ENCODE measurements at places on chromosomes 2 and 18. TPM values are rescaled to one million over a fixed set of nuclear protein-coding genes. Genes with fewer than 3 reads are reported as not detected.
A peak's percentile ranks its signal among the peaks of the same experiment; 100 is the strongest.

DNA sequence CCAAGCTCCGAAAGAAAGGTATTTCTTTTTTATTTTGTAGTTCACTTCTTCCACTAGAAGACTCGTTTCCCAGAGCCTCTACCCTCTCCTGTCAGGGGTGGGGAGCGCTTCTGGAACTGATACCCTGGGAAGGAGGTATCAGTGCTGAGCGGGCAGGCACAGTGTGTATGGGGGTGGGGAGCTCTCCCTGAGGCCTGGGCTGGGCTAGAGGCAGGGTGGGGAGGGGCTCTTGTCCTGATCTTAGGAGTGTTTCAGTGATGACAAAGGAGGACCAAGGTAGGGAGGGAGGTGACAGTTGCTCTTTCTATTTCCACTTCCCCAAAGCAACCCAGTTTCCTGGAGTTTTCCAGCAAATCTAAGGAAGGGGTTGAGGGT, 65.4 kb downstream of the ARHGAP25 start:
- no peak for DNase-seq

DNA sequence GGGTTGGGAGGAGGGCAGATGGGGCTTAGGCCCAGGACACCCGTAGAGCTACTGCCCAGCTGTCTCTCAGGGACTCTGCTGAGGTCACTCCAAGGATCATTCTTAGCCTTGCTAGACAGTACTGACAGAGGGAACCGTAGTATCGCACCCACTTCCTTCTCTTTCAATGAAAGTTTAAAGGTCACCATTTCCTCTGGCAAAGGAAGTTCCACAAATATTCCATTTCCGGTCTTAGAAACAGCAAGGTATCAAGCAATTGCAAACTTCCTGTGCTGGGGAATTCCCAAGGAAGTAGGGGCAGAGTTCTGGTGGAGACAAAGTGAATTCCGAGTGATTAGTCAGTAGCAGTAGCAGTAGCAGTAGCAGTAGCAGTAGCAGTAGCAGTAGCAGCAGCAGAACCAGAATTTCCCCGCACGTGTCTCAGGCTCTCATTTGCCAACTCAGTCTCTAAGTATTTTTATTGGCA, 24.7 kb downstream of the IL1B start:
- DNase-seq, result peak; percentile 96

- no peak for DNase-seq
These were observed 32.3 kb downstream of the CXCR4 start for GRCh38 chr2:136085453-136086209.

DNA sequence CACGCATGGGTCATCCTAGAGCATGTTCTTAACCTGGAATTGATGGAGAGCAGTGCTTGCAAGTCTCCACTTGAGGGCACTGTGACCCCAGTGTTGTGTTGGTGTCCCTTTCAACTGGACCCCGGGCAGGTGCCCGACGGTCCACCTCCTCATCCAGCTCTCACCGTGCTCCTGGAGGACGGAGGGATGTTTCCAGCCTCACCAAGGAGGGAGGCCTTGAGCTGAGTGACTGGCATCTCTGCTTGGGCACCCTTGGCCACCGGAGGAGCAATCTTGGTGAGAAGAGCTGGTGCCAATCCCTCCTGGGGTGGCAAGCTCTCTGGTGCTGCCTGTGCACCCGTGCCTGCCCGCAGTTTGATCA, 45.4 kb upstream of the ASB18 start:
- DNase-seq, result no peak

- DNase-seq, result no peak
These were observed 502 bp downstream of the MERTK start for GRCh38 chr2:111898703-111899514.

GRCh38 chr2:145157036-145157675, 637.2 kb upstream of the ZEB2 start:
- DNase-seq, result no peak

DNA sequence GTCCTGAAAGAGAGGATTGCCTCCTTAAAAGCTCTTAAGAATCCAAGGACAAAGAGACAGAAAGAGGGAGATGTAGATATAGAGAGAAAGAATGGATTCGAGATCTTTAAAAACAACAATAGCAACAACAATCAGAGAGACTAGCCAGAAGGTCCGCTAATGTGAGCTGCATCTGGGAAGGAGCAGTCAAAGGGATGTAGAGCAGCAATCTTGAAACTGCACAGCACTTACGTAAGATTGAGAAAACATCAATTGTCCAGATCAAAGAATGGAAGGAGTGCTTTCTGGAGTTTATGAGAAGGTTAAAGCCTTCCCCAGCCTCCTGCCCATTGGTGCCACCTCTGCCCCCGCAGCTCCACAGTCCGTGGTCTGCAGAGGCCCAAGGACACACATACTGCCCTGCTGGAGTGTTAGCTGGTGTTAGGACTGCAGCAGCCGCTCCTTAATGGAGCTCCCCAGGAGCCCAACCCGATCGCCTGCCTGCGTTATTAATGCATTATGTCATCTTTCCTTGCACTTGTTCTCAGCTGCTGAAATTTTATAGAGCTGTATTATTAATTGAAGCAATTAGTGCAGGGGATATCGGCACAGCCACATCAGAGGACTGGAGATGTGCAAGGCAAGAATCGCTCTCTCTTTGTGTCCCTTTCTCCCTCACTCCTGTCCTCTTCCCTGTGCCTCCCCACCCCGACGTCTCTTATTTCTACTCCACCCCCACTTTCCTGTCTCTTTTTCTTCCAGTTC, 94.2 kb upstream of the STPG4 start:
- no peak for DNase-seq

DNA sequence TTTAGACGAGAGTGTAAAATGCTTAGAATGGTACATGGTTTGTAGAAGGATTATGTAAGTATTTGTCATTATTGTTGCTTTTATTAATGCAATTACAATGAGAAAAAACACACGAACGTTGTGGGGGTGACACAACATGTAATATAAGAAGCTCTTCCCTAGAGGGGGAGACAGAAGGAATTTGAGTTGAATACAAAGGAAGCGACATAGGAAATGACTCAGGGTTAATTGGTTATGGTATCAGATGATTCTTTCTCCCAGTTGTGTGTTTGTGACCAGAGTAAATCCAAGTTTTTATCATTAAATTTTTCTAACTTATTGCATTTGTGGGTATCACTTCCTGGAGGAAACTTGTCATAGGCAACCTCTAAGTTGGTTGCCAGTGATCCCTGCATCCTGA, 625.6 kb upstream of the CDH2 start:
- DNase-seq, result peak; percentile 47

DNA sequence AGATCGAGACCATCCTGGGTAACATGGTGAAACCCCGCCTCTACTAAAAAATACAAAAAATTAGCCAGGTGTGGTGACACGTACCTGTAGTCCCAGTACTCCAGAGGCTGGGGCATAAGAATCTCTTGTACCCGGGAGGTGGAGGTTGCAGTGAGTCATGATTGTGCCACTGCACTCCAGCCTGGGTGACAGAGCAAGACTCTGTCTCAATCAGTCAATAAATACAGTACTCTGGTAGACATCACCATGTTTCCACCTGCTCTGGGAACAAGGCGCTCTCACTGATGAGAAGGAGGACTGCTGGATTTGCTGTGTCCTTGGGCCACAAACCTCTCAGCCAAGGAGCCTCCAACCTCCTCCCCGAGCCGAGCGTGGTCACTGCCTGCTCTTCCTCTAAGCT, 154.2 kb upstream of the ZNF236 start:
- no peak for DNase-seq

DNA sequence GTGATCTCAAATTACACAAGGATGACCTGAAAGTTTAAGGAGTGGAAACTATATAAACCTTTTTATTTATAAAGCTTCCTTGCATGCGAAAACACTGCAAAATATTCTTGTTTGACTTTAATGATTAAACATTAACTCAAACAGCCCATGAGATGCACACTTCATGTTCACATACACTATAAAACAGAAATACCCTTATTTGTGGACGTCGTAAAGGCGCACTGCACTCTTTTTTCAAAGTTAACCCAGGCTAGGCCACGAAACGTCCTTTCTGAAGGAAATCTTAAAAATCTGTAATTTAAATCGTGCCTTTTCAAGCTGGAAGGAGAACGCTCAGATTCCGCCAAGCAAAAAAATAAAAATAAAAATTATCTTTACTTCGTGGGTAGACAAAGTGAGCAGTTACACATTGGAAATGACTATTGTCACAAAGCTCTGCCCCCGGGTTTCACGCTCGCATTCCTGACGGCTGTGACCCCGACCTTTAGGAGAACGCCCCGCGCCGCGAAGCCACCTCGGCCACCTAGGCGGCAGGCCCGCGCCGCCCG, 728 bp downstream of the FAM168B start:
- DNase-seq, result no peak

DNA sequence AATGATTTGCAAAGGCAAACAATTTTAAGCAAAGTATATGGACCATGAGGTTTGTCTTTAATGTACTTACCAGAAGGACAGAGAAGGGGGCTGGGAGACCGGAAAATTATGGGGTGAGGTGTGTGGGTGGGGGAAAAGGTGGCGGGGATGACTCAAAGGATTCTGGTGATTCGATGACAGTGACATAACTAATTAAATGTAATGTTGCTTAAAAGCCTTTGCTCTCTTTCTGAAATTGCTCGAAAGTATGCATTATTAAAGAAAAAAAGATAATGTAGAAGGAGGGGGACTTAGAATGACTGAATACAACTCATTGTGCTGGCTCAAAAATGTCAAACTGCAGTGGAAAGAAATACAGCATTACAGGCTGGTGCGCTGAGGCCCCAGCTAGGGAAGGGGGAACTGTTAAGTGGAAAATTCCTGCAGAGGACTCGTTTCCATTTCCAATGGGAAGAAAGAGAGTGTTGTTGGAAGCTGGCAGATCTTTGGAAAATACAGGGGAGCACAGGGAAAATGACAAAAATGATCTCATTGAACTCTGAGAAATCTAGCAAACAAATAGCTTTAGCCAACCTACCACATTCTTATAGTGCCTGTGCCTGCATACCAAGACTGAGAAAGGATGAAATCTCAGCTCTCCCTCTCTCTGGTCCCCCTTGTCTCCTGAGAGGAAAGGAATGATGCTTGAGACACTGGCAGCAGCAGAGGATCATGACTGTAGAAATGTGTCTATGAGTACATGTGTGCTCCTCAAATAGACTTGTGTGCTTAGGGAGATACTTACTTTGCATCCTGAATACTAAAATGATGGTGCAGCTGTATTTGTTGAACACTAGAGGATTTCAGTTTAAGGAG, 632.4 kb downstream of the NYAP2 start:
- peak; percentile 44 for DNase-seq

DNA sequence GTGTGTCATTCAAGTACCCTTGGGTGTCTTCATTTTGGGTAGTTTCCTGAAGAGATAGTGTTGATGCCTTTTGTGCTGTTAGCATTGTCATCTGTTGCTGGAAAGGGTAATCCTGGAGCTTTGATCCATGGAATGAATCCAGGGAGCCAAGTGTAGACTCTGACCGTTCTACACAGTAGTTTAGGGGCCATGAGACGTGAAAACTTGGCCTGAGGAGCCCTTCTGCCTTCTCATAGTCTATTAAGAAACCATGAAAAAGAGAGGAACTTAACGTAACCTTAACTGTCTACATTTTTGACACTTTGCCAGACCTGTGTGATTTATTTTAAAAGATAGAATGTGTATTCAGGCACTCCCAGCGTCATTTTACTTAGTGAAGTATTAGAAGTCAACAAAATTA, 194.0 kb downstream of the BABAM2 start:
- DNase-seq, result no peak

The RAX gene
- not detected for total RNA-seq

The CYP27C1 gene
- not detected for total RNA-seq

The ANTXR1 gene
- 29.2 TPM for total RNA-seq

The G6PC2 gene
- not detected for total RNA-seq

The CERKL gene
- total RNA-seq, result not detected

The SP5 gene
- not detected for total RNA-seq

The REG1B gene
- total RNA-seq, result not detected
